ENCODE measurements at places on chromosomes 2 and 18.

DNA sequence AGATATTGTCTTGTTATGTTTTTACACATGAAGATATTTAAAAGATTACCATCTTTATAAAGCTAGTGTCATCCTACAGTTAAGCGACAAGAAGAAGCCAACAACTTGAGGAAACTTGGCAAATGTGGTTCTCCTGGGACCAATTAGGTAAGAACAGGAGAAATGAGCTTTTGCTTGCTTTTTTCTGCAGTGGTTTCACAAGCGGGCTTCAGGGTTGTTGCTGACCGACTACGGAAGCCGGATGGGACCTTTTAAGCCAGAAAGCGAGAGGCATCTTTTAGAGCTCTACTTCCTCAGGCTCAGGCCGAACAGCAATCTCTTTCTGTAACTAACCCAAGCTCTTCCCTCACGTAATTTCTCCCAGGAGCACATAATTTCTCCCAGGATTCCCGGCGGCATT, 256.5 kb downstream of the CNTNAP5 start:
- DNase-seq = no peak

GRCh38 chr18:35711227-35711626, 129.7 kb downstream of the GALNT1 start:
- no peak for DNase-seq

DNA sequence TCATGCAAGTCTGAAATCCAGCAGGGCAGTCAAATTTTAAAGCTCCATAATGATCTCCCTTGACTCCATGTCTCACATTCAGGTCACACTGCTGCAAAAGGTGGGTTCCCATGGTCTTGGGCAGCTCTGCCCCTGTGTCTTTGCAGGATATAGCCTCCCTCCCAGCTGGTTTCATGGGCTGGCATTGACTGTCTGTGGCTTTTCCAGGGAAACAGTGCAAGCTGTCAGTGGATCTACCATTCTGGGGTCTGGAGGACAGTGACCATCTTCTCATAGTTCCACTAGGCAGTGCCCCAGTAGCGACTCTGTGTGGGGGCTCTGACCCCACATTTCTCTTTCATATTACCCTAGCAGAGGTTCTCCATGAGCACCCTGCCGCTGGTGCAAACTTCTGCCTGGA, 220.6 kb upstream of the COPS8 start:
- DNase-seq = no peak

- no peak for DNase-seq
Measured at GRCh38 chr18:1463981-1464380, 559.3 kb downstream of the ADCYAP1 start.

DNA sequence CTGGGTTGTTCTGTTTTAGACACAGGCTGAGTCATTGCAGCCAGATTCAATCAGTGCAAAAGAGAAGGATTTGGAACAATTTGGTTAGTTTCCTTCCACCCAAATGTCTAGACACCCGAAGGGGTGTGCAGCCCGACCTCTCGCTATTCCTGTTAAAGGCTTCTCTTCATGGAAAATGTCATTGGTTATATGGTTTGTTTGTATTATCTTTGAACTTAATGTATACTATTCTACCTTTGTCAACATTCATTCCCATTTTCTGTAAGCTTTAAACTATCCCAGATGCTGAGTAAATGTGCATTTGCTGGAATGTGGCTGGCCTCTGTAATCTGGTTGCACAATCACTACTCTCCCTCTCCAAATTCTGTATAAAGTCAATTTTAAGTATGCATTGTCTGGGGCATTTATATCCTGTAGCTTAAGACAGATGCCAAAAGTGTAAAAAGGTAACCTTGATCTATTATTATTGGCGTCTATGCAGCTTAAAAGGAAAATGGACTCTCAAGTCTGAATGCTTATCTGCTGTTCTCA, 80.4 kb upstream of the RND3 start:
- DNase-seq = no peak

- DNase-seq = no peak
Measured at GRCh38 chr2:219576505-219577388, 4.6 kb downstream of the INHA start.

DNA sequence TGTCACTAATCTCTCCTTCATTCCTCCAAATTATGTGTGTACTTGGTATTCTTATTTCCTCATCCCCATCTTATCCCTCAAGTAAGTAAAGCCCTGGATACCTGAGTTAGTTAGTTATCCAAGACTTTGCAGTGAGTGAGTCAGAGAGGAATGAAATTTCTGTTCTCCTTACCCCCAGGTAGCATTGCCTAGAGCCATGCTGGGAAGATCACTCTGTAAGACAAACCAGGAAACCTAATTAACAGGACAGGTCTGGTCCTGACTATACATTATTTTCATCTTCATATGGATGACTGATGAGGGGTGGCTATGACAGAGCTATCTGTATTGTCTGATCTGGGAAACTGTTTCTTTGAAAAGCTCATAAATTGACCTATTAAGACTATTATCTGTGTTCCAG, 55.0 kb upstream of the ITGA6 start:
- no peak for DNase-seq

DNA sequence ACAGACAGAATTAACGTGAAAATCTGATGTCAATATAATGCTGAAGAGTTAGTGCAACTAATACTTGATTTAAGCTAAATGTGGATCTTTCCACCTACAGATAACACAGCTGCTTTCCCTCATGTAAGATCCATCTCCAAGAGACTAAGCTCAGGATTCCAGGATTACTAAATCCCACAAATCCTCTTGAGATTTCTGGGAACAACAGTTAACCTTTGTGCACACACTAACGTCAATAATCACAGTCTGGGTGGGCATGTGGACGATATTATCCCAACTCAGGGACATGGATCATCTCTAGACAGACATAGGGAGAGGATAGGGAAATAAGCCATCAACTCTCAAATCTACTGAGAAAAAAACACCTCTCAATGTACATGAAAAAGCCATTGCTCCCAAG, 432.6 kb downstream of the SATB2 start:
- no peak for DNase-seq
